A549 treated with DMSO at 1 μM for 4 hours (cell line): ENCODE measurements at places on chromosomes 3 and 15. TPM values are rescaled to one million over a fixed set of nuclear protein-coding genes. Genes with fewer than 3 reads are reported as not detected.

The IQCH gene
- total RNA-seq: 0.95 to 3.0 TPM (median 1.9 TPM) in 5 replicates

The PLA2G4B gene
- 1.1 to 3.0 TPM (median 2.0 TPM) in 5 replicates for total RNA-seq

The FBXL2 gene
- total RNA-seq: 5.3 to 9.5 TPM (median 7.8 TPM) in 5 replicates

The CLASP2 gene
- total RNA-seq: 16.2 to 22.5 TPM (median 20.2 TPM) in 5 replicates

The SLC2A2 gene
- not detected in 5 replicates for total RNA-seq

The CDCP1 gene
- total RNA-seq: 15.3 to 20.0 TPM (median 17.6 TPM) in 5 replicates

The C3orf85 gene
- not detected in 5 replicates for total RNA-seq

The KIF15 gene
- 8.6 to 10.2 TPM (median 9.1 TPM) in 5 replicates for total RNA-seq
